Right renal cortex interstitium (tissue), 3 donors: ENCODE measurements at places on chromosomes 1 and 21.

DNA sequence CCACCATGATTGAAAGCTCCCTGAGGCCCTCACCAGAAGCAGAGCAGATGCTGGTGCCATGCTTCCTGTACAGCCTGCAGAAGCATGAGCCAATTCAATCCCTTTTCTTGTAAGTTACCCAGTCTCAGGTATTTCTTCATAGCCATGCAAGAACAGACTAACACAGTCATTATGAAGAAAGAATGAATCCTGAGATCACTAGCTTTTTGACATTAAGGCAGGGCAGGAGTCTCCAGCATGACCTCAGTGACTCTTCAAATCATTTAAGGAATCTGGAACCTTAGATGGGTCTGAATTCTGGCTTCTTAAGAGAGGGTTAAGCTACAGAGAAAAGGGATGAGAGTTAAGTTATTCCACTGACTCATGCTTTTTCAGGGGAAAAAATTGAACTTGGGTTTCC, 79.0 kb downstream of the PTPN14 start:
- no peak for DNase-seq

- peak; percentile 56 for DNase-seq
These were observed 4.4 kb upstream of the ADAMTS1 start for GRCh38 chr21:26849428-26850115.

DNA sequence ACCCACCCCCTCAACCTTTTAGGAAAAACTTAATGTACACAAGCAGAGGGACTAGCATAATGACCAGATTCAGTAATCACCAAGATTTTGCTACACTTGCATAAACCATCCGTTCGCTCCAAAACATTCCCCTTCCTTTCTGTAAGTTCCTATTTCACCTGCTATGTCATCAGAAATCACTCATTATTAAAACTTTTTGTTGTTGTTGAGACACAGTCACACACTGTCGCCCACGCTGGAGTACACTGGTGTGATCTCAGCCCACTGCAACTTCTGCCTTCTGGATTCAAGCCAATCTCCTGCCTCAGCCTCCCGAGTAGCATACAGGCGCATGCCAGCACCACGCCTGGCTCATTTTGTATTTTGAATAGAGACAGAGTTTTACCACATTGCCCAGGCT, 3.4 kb downstream of the MRPL20 start:
- DNase-seq, result no peak

- no peak for DNase-seq
These were observed 23.9 kb downstream of the NFASC start for GRCh38 chr1:204894606-204895005.
